ENCODE measurements at places on chromosomes 6 and 20.

DNA sequence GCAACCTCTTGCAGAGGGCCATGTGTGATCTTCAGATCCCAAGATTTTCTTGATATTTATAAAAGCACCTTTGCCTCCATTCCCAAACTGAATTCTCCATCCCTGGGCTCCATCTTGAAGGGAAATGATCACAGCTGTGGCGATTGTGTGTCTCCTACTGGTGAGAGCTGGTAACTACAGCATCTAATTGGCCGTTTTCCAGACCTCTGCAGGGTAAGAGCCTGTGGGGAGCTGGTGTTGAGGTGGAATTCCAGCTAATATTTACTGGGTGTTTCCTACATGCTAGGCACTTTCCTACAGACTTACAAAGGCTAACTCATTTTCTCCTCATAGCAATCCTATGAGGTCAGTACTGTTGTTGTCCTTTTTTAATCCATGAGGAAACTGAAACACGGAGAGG is 59.2 kb upstream of the FNDC1 start:
- no peak for DNase-seq

GRCh38 chr20:8385247-8385646 is 253.2 kb downstream of the PLCB1 start:
- no peak for DNase-seq

GRCh38 chr20:3966571-3966970 is 48.8 kb downstream of the RNF24 start:
- no peak for DNase-seq

DNA sequence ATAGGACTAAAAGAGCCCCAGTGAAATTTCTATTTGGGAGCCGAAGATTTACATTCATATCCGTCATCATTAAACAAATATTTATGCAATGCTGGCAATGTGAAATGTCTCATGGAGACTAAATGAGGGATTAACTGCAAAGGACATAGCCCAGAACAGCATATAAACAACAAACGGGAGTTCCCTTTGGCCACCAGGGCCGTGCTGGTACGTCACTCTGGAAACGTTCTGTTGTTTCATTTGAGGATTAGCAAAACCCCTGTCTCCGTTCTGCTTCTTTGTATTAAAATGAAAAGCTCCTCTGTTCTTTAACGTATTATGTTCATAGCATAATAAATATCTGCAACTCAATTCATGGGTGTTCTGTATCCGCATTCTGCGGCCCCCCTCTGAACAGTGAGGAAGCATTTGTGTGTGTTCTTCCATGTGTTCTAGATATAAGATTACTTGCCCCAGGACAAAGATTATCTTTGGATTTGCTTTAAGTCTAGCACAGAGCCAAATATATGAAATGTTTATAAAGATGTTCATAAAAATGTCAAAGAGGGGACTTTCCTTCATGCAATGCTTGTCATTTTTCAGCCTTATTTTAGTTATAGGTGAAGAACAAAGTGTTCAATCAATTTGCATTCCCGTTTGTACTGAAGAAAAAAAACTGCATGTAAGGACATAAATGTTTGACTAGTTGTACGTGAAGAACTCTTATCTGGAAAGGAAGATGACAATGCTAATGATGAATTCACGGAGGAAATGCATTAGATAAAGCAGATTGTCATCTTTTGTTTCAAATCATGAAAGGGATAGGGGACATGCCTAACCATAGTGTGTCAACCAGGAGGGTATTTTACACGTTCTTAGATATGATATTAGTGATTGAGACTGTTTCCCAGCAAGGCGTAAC is 90.0 kb upstream of the TNFAIP3 start:
- no peak for DNase-seq

DNA sequence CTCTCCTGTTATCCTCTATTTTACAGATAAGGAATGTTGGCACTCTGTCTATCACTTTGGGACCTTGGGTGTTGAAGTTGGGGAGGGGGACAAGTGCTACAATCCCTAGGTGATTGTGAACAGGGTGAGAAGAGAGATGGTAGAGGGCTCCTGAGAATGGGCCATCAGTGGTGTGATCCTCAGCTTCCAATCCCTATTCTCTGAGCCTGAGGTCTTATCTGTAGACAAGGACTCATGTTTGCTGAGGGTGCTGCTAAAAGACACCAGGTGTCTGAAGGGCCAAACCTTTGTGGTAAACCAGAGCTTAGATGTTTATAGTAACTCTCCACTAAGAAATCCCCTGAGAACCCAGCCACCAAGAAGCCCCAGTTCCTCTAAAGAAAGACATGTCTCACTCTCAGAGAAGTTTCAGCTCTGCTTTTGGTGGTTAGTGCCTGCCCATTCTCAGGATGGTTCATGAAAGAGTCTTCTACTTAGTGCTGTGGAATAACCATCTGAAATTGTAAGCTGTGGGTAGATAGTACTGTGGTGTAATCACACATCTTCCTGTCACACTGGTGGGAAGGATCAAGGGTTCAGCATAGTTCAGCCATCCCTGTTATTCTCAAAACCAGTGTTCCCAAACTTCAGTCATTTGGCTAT is 58.2 kb upstream of the IL20RA start:
- DNase-seq = no peak

DNA sequence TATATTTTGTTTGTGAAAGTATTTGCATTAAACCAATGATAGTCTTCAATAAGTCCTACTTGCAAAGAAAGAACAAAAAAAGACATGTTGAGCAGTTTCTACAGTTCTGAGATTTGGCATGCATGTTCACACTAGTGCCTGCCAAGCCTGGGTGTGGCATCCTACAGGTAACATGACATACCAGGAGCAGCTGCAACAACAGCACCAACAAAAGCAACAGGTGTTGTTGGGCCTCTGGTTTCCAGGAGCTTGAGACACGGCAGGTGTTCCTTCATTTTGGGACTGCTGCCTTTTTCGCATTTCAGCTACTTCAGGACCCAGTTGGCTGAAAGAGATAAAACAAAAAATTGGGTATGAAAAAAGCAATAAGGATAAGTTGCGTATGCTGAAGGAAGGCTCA is 41.2 kb upstream of the MTRF1L start:
- DNase-seq = no peak

- DNase-seq = no peak
Observed at GRCh38 chr20:24963672-24964505, 14.8 kb downstream of the CST7 start.

DNA sequence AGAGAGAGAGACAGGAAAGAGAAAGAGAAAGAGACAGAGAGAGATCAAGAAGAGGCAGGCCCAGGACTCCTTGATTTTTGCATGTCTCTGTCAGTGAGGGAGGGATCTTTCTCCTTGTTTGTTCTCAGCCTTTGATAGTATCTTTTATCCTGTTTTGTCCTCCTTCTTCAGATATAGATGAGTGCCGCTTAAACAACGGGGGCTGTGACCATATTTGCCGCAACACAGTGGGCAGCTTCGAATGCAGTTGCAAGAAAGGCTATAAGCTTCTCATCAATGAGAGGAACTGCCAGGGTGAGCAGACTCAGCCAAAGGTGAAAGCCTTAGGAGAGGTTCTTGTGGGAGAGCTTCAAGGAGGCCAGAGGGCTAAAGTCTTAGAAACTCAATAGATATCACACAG is 20.0 kb upstream of the ZNF76 start:
- no peak for DNase-seq

DNA sequence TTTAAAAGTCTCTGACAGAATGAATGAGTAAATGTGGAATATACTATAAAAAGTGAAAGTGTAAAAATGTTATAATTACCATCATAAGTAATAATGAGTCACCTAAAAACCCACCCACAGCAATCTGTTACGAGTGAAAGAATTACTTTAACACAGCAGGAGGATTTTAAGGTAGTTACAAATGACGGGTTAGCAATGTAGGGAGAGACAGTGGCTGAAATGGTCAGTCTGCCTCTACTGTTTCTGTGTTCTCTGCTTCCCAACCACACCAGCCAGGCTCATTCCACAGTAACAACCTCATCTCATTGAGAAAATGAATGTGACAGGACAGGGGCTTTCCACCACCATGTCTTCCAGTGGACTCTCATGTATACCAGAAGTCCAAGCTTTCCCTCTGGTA is 124.4 kb upstream of the KCNK16 start:
- no peak for DNase-seq

DNA sequence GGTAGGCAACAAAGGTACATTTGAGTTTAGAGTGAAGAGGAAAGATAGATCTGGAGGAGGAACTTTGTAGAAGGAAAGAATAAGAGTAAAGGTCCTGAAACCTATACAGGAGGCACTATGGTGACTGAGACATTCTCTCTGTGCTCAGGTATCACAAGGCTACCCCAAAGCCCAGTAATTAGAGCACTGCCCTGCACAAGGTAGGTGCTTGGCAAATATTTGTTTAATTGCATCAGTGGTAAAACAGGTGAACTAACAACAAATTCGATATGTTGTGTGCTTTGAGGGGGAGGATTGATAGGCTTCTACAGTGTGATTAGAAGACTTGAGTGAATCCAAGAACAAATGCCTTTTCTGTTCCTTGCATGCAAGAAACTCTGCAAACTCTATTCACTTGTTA is 6.8 kb upstream of the TSHZ2 start:
- DNase-seq = no peak

DNA sequence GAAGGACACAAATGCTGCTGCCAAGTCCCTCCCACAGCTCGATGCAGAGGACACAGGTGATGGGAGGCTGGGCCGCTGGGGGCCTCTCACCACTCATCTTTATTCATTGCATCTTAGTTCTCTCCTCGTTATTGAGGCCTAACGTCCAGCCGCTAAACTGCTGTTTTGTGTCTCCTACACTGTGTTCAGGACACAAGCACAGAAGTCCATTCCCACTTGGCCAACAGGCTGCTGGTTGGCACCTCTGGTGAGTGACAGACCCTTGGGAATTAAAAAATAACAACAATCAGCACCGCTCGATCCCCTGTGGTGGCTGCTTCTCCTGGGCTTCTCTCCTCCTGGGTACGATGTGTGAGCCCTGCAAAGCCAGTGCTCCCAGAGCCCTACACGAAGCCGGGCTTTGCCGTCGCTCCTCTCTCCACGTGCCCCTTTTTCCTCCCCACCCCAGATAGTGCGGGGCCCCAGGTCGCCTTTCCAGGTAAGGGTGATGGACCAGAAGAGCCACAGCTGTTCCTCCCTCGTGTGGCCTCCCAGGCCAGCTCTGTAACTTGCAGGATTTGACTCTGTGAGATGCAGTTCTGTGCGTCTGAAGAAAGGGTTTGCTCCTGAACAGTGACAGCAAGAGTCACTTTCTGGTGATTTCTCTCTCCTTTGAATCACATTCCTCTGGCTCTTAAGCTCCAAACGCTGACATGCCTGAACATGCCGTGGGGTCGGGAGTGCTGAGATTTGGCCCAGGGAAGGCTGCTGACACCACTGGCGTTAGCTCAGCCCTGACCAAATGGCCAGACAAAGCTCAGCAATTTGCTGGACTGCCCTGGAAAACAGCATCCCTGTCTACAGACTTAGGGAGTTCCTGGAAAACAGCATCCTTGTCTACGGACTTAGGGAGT is 59.3 kb downstream of the DLL1 start:
- no peak for DNase-seq

- no peak for DNase-seq
Observed at GRCh38 chr6:113172531-113172966, 684.6 kb upstream of the MARCKS start.

DNA sequence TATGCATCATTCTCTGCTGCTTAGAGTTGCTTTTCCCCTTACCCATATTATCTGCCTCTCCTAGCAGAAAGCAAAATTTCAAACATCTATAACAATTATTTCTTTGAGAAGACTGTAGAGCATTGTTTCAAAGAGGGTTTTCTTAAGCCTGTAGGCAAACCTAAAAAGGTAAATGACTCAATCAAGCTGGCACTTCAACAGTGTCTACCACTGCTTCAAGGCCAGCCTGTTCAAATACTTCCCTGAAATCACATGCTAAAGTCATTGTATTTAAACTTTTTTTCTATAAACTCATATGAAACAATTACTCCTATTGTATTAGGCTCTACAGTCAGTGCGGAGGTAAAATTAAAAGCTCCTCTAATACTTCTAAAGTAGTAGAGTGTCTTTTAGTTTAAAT is 87.1 kb downstream of the OGFRL1 start:
- no peak for DNase-seq

GRCh38 chr20:21661488-21662055 is 43.9 kb upstream of the PAX1 start:
- no peak for DNase-seq

DNA sequence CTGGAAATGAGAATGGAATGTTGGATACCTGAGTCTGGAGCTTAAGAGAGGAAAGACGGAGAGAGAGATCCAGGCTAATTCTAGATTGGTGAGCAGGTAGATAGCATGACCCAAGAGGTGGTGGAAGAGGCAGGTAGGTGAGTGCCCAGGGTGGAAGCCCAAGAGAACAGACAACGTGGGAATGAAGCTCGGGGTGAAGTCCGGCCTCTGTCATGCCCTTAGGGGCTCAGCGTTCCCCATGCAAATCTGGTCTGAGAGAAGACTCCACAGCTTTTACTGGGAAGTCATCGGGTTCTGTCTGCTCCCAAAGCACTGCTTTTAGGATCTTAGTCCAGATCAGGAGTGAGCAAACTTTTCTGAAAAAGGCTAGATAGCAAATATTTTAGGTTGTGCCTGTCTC is 3.6 kb downstream of the NELFCD start:
- no peak for DNase-seq

DNA sequence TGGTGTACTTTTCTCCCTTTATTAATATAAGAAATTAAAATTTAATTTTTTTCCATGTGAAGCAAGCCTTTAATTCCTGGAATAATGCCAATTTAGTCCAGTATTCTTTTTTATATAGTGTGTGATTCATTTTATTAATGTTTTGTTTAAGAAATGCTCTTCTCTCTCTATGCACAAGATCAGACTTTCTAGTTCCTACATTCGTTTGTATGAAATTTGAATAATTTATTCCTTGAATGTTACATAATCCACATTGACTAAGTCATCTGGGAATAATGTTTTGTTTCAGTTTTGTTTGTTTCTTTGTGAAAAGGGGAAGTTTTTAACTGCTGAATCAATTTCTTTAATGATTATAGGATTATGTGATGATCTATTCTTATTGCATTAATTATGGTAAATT is 181.4 kb upstream of the ID4 start:
- no peak for DNase-seq

DNA sequence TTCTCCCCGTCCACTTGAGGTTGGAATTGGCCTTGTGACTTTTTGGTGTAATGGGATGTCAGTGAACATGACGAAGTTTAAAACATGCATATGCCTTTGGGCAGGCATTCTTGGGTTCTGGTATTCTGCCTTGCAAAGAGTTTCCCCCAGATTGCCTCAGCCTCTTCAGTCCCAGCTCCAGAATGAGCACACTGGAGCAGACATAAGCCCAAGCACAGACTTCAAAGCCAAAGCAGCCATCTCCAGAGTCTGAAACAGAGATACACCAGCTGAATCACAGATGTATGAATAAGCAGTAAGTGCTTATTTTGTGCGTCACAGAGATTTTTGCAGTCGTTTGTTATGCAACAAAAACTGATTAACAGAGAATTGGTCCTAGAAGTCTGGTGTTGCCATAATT is 546.0 kb downstream of the FRK start:
- no peak for DNase-seq

- no peak for DNase-seq
Observed at GRCh38 chr6:46160102-46160501, 10.7 kb downstream of the ENPP5 start.

DNA sequence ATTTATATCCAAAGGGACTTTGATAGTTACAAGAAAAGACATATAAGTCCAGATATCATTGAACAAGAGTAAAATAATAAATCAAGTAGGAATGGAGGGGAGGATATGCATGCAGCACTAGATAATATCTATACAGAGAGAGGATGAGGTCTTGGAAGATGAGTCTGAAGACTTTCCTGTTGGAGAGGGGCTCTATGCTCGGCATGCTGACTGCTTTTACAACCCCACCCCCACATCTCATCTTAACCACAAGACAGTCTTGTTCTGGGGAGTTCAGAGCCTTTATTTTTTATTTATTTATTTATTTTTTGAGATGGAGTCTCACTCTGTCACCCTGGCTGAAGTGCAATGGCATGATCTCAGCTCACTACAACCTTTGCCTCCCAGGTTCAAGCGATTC is 48.4 kb upstream of the IER3 start:
- no peak for DNase-seq
